NCI-H1105 treated with DMSO at 0.1 percent for 48 hours (cell line): ENCODE measurements at places on chromosomes 2 and 18.

DNA sequence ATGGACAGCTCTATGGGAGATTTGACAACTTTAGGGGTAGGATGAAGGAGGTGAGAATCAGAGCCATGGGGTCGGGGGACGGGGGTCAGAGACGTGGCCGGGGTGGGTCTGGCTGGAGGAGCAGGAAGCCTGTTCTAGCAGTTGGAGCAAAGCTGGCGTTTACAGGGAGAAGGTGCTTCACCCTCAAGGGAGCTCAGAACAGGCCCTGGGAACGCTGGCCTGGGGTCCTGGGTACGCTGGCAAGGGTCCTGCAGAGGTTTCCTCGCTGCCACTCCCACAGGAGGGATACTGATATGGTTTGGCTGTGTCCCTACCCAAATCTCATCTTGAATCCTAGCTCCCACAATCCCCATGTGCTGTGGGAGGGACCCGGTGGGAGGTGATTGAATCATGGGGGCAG lies 205.0 kb upstream of the ARL4C start:
- DNase-seq = no peak

- no peak for DNase-seq
Measured at GRCh38 chr2:234905547-234906265, 46.1 kb upstream of the SH3BP4 start.

- peak; percentile 61 for DNase-seq
Measured at GRCh38 chr2:31170071-31170698, 31.9 kb upstream of the GALNT14 start.

DNA sequence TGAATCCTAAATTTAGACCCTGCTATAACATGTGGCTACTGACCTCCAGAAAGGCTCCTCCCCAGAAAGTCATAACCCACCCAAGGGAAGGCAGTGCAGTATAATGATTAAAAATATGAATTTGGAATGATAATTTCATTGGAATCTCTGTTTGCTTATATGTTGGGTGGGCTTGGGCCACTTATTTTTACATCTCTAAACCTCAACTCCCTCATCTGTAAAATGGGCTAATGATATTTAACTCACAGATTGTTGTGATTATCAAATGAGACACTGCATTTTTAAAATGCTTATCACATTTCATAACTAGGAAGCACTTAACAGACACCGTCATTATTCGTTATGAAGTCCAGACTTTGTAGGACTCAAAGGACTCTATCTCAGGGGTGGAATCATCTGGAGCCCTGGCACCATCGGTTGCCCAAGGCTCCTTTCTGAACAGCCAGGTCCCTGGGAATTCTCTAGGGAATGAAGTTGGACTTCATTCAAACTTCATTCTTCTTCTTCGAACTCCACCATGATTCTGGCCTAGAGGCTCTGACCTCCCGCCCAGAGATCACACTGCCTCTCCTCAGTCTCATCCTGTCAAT lies 33.1 kb upstream of the RMDN2 start:
- no peak for DNase-seq

GRCh38 chr18:44699572-44700261 lies 19.0 kb downstream of the SETBP1 start:
- DNase-seq = no peak

GRCh38 chr2:7773362-7774360 lies 856.4 kb downstream of the RNF144A start:
- no peak for DNase-seq

GRCh38 chr2:28030600-28030999 lies 140.1 kb downstream of the BABAM2 start:
- no peak for DNase-seq

DNA sequence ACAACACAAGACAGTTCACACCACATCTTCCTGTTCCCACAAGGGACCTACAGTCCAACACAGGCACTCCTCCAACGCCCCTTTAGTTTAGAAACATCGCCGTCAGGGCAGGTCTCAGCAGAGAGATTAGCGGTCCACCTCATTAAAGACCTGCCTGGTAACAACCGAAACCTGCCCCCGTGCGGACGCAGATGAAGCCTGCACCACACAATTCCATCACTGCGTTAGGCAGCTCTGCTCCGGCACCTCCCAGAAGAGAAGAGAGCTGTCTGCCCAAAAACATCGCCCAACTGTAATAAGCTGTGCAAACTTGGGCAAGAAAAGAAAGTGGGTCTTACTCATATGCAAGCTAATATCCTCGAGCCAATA lies 32.7 kb downstream of the ZNF516 start:
- no peak for DNase-seq

- DNase-seq = no peak
Measured at GRCh38 chr2:20012282-20013125, at the start of gene MATN3. Gene MATN3 (minus strand): TSS chr2:20012668. CDS start chr2:20012631, 37 bp downstream.

GRCh38 chr2:47196046-47196445 lies 40.9 kb upstream of the STPG4 start:
- no peak for DNase-seq

DNA sequence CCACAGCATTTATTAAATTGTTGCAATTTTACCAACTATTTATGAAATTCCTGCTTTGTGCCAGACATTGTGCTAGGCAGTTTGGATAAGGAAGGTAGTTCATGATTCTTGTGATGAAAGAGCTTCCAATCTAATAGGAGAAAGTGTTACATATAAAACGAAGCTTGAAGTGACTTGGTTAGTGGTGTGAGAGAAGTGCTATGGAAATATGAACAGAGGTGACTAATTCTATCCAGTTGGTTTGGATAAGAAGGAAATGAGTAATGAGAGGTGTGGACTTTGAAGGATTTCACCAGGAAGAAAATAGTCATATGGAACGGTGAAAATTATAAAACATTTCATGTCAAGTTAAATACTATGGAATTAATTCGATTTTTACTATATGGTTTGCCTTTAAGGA lies 48.6 kb downstream of the EML6 start:
- DNase-seq = no peak

- no peak for DNase-seq
Measured at GRCh38 chr2:3535467-3535793, 16.1 kb upstream of the ADI1 start.

DNA sequence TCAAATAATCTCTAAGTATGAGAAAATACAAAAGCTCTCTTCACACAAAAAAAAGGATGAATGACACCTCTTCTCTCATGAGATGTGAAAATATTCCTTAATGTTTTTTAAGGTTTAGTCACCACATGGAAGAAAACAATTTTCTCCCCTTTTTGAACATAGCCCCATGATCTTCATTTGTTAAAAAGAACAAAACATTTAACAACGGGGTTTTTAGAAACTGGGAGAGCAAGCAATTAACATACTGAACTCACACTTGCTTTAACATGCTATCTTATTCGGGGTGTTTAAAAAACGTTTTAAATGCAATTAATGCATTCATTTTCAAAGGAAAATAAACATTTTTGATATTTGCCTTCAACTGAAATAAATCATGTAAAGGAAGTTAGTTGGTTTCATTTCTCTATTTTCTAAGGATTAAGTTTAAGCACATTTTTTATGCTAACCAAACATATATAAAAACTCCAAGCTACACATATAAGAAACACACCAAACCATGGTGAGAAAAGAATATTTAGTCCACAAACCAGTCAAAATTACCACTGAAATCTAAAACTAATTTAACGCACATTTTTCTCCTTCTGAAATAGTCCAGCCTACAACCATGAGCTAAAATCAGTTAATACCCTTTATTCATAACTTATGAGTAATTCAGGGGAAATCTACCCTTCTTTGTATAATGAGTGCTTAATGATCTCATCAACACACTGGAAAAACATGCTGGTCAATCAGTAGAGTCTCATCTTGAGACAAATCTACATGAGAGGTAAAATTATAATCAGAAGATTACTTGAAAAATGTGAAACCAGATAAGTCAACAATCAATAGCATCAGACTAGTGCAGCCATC lies 8.2 kb downstream of the FBXO11 start:
- DNase-seq = no peak

DNA sequence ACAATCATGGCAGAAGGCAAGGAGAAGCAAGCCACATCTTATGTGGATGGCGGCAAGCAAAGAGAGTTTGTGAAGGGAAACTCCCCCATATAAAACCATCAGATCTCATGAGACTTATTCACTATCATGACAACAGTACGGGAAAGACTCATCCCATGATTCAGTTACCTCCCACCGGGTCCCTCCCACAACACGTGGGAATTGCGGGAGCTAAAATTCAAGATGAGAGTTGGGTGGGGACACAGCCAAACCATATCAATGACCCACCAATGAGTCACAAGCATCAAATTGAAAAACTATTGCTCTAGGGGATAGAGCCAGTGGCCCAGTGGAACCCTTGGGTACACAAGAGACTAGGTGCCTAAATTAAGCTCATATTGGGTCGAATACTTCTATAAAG lies 157.4 kb downstream of the FBXO15 start:
- DNase-seq = no peak

GRCh38 chr2:149004836-149005235 lies 33.7 kb upstream of the LYPD6B start:
- no peak for DNase-seq

DNA sequence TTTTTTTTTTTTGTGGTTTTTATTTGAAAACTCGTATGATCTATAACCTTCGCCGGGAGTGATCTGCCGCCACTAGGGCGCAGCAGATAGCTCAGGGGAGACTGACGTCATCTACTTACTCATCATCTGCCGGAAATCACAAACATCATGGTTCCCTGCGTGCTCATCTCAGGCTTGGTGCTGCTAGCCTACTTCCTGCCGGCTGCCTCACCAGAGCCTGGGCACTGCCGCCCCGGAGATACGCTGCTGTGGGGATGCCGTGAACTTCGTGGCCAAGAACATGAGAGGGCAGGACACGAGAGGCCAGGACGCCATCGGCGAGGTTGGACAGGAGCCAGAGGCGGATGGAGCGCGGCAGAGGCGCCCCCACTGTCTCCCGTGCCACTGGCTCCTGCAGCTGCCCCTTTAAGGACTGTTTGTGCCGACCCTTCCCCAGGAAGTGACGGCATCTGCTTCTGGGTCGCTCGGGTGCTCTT lies 68.8 kb downstream of the DOK6 start:
- no peak for DNase-seq

- DNase-seq = no peak
Measured at GRCh38 chr18:59923539-59924196, 23.9 kb downstream of the PMAIP1 start.

GRCh38 chr18:37489011-37489410 lies 76.6 kb downstream of the CELF4 start:
- no peak for DNase-seq

- DNase-seq = peak; percentile 44
Measured at GRCh38 chr2:64234150-64234549, 89.9 kb upstream of the PELI1 start.

GRCh38 chr2:190978389-190979053 lies 35.5 kb downstream of the STAT1 start:
- no peak for DNase-seq

GRCh38 chr2:209805351-209805750 lies 33.7 kb downstream of the UNC80 start:
- DNase-seq = no peak

- no peak for DNase-seq
Measured at GRCh38 chr2:121279476-121280220, 5.4 kb downstream of the TFCP2L1 start.

GRCh38 chr2:194567661-194568017 lies 1089.4 kb upstream of the SLC39A10 start:
- DNase-seq = no peak

GRCh38 chr2:104793966-104794365 lies 59.9 kb upstream of the POU3F3 start:
- DNase-seq = no peak

- no peak for DNase-seq
Measured at GRCh38 chr2:1324884-1325283, 88.4 kb upstream of the TPO start.

- peak; percentile 44 for DNase-seq
Measured at GRCh38 chr2:64019083-64019974, at the start of gene VPS54. Gene VPS54 (minus strand): TSS chr2:64019428. CDS start chr2:63983999, 35,429 bp downstream.

DNA sequence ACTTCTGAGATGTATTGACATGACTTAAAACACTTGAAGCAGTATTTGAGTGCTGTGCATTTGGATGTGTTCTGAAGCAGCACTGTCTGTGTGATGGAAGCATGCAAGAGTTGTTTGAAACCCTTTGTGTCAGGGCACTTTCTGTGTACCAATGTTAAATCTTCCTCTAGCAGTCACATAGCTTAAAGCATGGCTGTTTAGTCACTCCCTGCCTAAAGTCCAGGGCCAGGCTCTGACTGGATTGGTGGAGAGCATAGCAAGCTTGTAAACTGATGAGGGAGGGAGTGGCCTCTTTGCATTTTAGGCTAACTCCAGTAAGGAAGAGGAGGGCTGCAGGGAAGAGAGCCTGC lies 73.5 kb downstream of the MYO1B start:
- no peak for DNase-seq

DNA sequence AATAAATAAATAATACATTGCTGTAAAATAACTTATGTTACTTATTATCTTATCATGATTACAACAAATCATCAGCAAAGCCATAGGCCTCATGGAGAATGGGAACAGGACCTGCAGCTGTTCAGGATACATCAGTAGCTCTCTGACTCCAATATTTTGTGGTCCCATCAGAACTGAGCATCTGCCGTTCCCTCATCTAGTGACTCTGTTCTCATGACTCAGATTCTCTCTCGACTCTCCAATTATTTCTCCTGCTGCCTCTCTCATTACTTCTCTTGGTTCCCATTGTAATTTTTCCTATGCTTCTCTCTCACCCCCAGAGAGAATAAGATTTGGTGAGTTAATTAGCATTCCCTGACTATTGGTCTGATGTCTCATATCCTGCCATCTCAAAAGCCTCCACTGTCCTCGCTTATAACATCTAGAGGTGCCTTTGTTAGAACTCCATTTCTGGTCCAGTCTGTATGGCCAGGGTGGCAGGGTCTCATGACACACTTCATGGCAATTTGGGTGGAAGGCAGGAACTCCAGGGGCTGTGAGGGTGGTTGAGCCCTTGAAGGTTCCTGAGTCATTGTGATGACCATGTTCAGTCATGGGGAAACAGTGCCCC lies 78.0 kb upstream of the TANC1 start:
- DNase-seq = no peak

- DNase-seq = no peak
Measured at GRCh38 chr2:157696036-157696435, 67.4 kb upstream of the ACVR1C start.

- DNase-seq = no peak
Measured at GRCh38 chr2:6927186-6927585, 10.0 kb downstream of the RNF144A start.

DNA sequence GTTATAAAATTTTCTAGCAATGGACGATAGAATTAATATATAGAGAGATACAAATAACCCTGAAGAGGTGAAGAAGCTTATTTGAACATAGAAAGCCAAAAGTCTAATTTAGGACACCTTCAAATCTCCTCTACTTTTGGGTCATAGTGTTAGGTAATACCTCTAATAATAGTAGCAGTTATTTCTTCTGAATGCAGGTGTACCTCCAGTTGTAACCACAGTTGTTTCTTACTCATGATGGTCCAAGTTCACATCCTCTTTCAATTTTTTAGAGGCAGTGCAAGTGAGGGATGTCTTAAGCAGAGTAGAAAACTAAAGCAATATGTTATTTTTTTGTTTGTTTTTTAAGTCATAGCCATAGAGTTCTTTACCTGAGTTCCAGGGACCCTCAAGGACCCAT lies 429.5 kb downstream of the CCDC85A start:
- no peak for DNase-seq

- DNase-seq = no peak
Measured at GRCh38 chr2:105103481-105103880, 65.6 kb downstream of the MRPS9 start.

GRCh38 chr2:190840569-190841172 lies 40.0 kb upstream of the GLS start:
- no peak for DNase-seq
